Neuronal stem cell (in vitro differentiated cells): ENCODE measurements at places on chromosomes 11 and 22.

- no peak for DNase-seq
Observed at GRCh38 chr11:64232182-64232966, 2.0 kb upstream of the VEGFB start.

DNA sequence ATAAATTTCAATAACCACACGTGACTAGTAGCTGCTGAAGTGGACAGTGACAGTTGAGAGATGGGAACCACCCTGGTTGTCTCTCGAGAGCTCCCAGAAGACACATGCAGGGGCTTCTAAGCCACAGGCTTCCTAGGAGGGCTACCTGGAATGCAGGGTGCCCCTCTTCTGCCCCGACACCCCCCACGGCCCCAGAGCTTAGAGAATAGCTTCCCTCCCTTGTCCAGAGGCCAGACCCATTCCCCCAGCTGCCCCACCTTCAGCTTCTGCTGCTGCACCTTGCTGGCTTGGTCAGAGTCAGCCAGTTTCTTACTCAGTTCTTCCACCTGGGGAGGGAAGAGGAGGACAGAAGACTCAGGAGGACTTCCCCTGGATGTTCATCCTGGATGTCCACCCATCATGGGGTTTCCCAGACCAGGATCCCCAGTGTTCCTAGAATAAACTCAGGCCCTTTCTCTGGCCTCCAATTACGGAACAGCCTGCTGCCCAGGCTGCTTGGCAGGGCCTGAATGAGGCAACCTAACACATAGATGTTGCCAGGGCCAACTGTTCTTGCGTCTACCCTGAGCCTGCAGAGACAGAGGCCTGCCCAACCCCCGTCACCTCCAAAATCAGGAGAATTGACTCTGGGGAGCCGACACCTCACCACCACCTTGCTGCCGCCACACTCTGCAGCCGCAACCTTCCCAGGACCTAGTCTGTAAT lies 12.0 kb downstream of the IL18BP start:
- no peak for DNase-seq

GRCh38 chr11:133306019-133306418 lies 226.3 kb downstream of the OPCML start:
- DNase-seq: no peak

DNA sequence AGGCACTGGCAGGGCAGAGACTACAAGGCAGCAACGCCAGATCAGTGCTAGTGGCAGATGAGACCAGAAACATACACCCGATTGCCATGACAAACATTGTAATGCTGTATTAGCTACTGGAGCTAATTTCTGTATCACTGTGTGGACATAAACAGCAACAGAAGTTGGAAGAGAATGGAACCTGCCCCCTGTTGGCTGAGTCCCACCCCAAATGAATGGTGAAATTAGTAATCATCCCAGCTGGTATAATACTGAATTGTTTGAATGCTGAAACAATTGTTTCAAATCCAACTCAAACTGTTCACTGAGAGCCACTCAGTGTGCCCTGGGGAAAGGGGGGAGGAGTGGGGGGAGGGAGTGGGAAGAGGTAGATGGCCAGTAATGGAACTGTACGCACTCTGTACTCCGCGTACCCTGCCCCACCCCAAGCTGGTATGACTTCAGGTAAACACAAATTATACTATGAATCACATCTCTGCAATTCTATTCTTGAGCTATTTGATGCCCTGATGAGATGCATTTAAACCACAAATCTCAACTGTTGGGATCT lies 11.2 kb upstream of the BIRC3 start:
- DNase-seq: no peak
